ENCODE measurements at places on chromosomes 11 and 22.

- no peak for DNase-seq
These were observed 8.0 kb downstream of the MARK2 start for GRCh38 chr11:63846897-63847296.

DNA sequence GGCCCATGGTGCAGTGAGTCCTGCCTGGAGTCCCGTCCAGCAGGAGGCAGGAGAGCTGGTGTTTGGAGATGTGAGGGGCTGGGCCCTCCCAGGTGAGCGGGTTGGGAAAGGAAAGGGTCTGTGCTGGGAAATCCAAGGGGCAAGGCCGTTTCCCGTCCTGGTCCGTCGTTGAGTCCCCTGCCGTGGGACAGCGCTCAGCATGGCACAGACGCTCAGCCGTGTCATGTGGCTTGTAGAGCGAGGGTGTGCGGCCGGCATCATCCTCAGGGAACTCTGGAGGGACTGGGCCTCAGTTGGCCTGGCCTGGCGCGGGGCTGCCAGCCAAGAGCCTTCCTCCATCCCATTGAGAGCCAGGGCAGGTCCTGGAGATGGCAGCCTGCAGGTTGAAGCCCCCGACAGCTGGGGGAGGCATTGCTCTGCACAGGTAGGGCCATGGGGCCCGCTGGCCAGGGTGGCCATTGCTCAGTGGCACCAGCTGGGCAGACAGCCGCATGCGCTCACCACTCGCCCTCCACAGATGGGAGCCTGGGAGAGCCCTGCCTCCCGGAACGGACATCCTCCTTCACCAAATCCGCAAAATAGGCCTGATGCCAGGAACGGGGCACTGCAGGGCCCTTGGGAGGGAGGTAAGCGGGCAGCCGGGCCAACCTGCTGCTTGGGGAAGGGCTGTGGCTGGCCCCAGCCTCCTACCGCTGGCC, 28.7 kb downstream of the KCNQ1 start:
- no peak for DNase-seq

DNA sequence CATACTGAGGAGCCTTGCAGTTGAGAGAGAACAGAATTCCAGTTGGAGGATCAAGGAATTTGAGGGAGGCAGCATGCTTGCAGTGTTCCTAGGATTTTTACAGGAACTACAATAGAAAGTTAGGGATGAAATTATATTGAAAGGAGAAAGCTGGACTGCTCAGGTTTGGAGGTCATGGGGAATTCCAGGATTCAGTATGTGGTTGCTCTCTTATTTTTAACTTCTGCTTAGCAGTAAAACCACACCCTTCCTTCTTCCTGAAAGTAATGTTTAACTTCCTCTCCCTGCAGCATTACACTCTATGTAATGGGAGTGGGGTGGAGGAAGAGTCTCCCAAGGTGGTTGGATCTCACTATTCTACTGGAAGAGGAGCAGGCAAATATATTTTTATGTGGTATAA, 31.3 kb downstream of the CTNND1 start:
- no peak for DNase-seq

GRCh38 chr11:33160136-33160535, 1.1 kb downstream of the CSTF3 start:
- no peak for DNase-seq

- no peak for DNase-seq
These were observed 7.3 kb downstream of the SART1 start for GRCh38 chr11:65968600-65969482.

DNA sequence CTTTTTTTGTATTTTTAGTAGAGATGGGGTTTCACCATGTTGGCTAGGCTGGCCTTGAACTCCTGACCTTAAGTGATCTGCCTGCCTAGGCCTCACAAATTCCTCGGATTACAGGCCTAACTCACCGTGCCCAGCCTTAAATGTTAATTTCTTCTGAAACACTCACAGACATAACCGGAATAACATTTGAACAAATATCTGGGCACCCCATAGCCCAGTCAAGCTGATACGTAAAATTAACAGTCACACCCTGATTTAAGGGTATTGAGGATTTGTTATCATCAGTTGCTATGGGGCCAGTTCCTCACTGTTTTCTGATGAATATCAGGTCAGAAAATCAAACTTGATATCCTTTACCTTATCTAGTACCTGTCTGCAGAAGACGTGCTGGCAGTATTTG, 23.0 kb upstream of the OR9Q1 start:
- DNase-seq = no peak

DNA sequence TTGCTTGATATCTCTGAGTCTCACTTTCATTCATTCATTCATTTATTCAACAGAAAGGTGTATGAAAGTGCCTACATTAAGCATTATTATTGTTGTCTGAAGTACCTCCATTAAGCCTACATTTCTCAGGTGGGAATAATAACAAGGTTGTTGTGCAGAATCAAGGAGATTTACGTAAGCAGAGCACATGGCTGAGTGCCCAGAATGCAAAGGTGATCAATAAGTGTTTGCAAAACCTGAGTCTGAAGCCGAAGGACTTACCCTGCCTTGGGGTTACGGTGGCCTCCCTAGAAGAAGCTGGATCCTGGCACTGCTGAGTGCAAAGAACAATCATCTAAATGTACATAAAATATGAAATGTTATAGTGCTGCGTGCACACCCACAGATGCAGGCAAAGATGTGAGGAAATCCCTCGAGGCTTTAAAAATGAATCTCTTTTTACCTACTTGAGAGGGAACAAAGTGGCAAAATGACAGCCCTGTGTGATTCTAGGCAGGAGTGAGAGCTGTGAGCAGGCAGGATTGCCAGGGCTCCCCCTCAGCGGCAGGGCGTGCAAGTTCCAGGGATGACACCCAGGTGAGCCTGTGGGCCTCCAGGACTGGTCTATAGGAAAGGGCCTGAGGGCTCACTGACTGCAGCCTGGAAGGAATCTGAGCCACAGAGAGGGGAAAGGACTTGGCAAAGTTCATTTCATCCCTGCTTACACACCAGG, 133.1 kb upstream of the TBCEL start:
- DNase-seq = no peak

DNA sequence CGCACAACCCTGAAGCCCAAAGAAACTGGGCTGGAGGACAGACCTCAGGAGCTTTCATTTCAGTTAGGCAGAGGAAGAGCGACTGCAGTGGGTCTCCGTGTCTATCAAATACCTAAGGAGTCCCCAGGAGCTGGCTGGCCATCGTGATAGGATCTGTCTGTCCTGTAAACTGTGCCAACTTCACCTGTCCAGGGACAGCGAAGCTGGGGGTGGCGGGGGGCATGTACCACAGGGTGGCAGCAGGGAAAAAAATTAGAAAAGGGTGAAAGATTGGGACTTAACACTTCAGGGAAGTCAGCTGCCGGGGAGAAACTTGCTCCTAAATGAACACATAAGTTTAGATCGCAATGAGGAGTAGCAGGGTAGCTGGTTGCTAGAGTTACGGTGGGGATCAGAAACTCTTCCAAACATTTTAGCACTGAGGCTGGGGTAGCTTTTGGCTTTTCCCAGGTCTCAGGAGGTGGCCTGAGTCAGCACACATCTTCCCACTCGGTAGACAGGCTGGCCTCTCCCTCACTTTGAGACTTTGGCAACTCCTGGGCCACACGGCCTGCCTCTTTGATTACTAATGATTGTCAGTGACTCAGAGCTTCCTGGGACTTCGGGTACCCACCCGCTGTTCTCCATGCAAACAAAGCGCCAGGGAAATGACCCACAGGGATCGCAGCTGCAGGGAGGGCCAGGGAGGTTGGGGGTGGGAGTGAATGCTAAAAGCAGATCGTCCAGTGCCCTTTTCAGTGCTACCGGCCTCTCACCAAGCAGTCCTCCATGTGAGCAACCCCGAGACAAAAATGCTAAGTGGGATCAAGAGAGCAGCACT, 2.9 kb upstream of the MTFP1 start:
- DNase-seq = peak; percentile 40

GRCh38 chr11:124699547-124699946, 25.8 kb downstream of the SPA17 start:
- no peak for DNase-seq

DNA sequence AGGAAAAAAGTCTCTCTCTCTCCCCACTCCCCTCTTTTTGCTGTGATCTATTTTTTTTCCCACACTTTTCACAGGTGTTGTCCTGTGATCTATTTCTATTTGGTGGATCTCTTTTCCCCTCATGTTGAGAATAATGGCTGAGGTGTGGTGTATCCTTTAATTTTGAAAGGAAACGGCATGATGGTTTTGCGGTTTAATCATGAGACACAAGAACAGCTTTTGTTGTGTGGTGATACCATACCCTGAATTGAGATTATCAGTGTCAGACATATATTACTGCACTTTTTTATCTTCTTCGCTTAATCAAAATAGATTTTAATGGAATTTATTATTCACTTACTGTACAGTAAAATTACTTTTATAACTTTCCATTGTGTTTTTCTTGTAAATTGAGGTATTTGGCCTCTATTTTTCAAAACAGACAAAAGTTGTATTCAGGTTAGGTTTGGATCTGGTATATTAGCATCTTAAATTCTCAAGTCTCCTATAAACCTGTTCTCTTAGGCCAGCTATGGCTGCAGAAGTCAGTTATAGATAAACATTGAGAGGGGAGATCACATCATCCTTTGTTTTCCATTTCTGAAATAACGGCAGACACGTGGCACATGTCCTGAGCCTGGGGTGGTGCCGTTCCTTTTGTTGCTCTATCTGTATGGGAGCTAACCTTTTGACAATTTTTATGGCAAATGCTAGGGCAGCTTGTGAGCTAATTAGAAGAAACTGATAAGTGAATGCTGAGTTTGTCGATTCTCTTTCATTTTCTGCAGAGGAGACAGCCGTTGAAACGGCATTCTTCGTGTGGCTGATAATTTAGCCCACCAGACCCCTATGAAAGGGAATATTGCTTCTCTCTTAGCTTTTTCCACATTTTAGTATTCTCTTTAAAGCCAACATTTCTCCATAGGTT, 25.8 kb downstream of the NF2 start:
- no peak for DNase-seq

GRCh38 chr11:67117672-67118180, 1.3 kb upstream of the KDM2A start:
- peak; percentile 54 for DNase-seq

DNA sequence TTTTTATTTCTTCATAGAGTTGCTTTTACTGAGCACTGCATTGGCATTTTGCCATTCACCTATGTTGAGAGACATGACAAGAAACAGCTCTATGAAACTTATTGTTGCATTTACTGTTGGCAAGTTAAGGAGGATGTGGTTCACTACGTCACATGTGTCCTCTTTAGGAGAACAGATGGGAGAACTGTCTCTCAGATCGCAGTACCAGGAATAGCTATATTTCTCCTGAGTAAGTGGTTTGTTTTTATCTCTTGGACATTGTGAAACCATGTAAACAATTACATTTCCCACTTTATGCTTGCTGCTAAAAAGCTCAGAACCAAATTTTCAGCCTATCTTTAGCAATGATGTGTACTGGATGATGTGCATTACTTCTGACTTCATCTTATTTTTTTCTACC, 34.8 kb upstream of the PSMA1 start:
- no peak for DNase-seq

DNA sequence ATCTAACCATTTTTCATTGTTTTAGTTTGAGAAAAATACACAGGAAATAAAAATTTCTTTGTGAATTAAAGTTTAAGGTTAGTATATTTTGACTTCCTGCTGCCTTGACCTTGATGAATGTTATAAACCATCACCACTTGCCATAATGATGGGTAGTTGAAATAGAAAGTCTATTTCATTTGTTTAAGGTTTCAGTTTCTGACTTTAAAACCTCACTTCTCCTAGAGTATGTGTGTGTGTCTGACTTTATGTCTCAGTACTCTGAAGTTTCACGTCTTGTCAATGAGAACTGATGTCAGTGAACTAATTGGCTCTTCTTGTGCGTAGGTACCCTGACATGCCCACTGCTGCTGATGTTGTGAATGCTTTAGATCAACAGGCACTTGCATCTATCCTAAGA, 188.2 kb downstream of the METTL15 start:
- no peak for DNase-seq

DNA sequence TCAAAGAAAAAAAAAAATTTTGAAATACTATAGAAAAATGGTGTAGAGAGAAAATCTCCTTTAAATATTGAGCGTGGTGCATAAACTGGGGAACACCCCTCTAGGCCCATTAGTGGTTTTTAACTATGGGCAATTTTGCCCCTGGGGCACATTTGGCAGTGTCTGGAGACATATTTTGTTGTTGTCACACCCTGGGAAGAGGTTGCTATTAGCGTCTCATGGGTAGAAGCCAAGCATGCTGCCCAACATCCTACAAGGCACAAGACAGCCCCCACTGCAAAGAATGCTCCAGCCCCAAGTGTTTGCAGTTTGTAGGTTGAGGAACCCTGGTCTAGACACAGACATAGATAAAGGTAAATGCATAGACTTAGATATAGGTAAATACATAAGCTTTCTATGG, 92.6 kb downstream of the KIAA1671 start:
- no peak for DNase-seq

- peak; percentile 58 for DNase-seq
These were observed 23.4 kb downstream of the ARFGAP2 start for GRCh38 chr11:47152953-47153950.

- no peak for DNase-seq
These were observed 47.2 kb downstream of the CCDC83 start for GRCh38 chr11:85902353-85902752.

DNA sequence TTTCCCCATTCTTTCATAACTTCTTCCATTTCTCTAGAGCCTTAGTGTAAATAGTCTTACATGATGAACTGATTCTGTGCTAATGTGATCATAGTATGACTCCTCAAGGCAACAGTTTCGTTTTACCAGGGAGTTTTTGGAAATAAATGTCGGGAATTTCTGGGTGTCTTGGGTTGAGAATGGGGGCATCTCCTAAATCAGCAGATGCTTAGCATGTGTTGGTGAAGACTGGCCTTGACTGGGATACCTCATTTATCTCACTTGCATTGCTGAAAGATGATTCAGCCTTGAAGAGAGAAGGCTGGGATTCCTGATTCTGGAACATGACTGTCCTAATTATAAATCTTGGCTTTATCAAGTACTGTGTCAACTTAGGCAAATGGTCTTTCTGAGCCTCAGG, 115.7 kb upstream of the C11orf87 start:
- DNase-seq = no peak
